Breast epithelium (tissue), 4 donors: ENCODE measurements at places on chromosomes 6 and 20.

DNA sequence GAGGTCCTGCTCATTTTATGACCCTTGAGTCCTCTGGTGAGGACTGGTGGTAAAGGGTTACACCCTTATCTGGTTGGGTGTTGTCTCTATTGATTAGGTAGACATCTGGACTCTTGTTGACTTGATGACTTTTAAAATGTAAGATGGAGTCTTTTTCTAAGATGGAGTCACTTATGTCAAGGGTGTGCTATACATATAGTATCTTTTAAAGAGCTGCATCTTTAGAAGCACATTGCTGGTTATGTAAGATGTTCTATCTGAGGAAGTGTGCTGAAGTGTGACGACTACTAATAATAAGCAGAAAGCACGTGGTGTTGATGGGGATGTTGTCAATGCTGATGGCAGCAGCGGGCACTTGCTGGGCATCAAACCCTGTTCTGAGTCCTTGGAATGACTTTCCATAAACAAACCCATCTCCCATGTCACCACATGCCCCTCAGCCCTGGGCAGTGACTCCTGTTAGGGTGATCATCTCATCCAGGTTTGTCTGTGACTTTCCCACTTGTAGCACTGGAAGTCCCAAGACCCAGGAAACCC, 229.6 kb downstream of the EYA2 start:
- DNase-seq: peak; percentile 56

GRCh38 chr6:14707971-14708465, 537.9 kb upstream of the JARID2 start:
- DNase-seq: no peak

DNA sequence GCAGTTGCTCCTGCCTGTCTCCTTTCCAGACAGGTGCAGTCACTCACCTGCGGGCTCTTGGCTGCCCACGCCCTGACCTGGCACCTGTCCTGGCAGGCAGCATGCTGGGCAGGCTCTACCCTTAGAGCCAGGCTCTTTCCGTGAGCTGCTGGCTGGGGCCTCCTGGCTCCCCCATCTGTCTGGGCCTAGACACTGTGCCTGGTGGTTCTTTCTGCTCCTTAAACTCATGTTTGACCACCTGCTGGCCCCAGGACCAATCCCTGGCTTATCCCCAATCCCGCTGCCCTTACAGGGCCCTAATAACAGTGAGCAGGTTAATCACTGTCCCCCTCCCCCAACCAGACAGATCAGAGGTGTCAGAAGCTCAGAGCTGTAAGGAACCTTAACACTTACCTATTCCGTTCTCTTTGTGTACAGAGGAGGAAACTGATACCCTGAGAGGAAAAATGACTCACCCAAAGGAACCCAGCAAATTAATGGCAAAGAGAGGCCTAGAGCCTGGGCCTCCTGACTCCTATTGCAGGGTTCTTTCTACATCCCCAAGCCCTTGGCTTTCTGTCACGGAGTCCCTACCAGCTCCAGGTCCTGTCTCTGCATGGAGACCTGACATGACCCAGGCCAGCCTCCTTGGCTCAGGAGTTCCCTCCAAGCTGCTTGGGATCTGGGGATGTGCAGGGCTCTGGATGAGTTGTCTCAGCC, 54.7 kb downstream of the RAB44 start:
- peak; percentile 26 for DNase-seq

DNA sequence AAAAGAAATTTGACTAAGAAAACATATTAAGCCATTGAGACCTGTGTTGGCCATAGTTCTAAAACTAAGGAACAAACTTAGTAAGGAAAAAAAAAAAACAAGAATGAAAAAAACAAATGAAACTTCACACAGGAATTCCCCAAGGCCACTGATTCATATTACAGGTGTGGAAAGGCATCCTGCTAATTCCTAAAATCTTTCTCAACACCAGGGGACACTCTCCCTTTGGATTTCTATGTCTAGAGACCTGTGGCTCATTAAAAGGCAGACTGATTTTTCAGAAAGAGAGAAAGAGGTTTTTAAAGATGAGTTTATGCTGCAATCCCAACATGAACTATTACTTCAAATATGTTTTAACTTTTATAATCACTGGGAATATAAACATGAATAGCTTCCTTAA, at the start of gene OR12D1:
TSS of gene OR12D1 (plus strand) at position 341 of the 400 bp plus-strand sequence.
- no peak for DNase-seq

- DNase-seq: no peak
Measured at GRCh38 chr6:38241200-38241871, 398.4 kb downstream of the BTBD9 start.

DNA sequence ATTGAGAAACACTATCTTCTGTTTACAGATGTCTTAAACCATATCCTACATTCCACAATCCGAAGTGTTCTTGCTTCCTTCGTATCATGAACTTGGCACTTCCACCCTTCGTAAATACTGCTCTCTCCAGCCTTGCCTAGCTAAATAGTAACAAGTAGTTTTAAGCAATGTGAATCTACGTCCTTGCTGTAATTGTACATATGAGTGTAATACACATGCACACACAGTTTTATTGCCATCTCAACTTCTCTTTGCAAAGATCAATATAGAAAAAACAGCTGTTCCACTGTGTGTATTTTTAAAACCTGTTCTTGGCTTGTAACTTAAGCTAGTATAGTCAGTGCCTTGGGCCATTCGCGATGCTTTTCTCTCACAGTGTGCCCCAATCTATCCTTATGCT, 1524.7 kb downstream of the GRIK2 start:
- no peak for DNase-seq

DNA sequence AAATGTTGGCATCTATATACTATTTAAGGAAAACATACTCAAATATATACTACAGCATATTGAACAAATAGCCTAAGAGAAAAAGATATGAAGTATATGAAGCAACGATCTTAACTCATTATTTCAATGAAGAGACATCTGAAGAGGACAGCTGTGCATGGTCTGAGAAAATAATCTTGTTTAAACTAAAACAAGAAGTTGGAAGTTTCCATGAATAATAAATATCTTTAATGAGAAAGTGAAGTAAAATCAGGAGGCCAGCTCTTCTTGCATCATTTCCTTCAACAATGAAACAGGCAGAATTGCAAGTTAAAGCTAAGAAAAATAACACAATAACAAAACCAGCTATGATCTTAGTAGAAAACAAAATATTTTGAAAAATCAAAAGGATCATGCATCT, 1265.4 kb upstream of the MAP3K7 start:
- DNase-seq: no peak

GRCh38 chr6:166258854-166259276, 49.3 kb downstream of the PRR18 start:
- no peak for DNase-seq

DNA sequence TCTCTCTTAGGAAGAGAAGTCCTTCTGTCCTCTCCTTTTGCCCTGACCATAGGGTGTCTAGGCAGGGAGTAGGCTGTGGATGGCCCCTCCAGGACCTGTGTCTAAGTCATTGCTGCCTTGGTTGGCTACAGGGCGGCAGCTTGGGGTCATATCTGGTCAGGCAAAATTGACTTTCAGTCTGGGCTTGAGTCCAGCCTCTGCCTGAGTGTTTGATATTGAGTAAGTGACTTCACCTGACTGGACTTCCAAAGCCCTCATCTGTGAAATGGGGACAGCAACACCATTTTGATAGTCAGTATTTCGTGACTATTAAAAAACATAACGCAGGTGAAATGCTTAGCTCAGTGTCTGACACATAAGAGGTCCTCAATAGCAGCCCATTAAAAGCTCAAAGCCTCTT, 4.6 kb downstream of the TGM3 start:
- no peak for DNase-seq

GRCh38 chr20:64113796-64114355, 6.5 kb upstream of the NPBWR2 start:
- no peak for DNase-seq

DNA sequence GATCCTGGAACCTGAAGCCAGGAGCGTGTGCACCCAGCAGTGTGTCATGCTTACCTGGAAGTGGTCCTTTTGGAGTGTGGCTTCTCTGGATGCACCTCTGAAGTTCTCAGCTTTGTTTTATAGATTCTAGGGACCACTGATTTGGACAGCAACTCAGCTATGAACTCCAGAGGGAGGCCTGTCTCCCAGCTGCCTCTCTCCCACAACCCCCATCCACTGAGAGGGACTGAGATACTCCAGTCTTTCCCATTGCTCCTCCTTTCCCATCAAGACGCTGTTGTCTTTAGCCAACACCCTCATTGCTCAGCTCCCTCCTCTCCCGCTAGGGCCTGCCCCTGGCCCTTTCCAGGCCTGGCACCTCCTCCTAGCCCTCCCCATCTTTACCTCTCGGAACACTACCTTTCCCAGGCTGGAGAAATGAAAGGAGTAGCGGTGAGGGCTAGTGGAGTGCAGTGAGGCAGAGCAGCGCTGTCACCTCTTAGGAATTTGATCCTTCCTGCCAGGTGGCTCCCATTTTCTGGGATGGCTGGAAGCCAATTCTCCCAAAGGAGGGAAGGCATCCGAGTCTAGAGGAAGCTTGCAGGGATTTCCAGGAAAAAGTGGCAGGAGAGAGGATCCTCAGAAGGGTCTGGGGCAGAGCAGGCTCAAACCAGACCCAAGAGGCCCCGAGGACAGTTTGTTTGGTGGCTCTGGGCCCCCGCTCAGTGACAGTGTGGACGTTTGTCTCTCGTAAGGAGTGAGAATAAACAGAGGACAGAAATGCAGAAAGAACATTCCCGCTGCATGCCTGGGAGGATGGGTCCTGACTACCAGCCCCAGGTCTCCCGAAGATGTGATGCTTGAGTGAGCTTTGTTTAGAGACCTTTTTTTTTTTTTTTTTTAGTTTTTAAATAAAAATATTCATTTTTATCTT, at the start of gene LRRN4:
TSS of gene LRRN4 (minus strand) at position 285 of the 913 bp plus-strand sequence. CDS start 1,261 bp downstream, outside the sequence.
- no peak for DNase-seq

- DNase-seq: no peak
Measured at GRCh38 chr6:61203966-61204496, 1082.0 kb downstream of the KHDRBS2 start.

DNA sequence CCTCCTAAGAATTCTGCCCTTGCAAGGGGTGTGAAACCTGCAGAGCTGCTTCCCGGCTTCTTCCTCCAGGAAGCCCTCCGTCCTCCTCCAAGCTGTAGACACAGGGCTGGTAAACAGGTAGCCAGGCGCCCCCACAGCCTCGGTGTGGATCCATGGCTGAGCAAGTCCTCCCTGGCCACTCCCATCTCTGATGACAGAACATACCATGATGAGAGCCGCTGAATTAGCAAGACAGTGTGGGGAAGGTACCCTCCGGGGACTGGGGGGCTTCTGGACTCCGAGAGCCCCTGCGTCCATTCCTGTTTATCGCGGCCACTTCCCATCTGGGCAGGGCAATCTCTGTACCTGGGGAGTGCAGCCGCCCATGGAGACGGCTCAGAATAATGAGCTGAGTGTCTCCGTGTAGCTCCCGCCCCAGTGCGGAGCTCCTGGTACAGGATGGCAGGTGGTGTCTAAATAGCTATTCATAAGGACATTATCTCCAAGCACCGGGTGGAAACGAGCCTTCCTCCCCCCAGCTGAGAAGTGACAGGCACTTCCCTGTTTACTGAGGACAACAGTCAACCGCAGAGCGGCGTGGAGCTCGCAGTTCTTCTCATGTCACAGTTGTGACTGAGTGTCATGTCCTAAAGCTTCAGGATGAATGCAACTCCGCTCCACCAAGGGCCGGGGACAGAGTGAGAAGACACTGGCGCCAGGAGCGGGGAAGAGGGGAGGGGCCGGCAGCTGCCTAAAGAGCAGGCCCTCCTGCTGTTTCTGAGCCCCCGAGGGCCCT, 22.7 kb upstream of the NTSR1 start:
- no peak for DNase-seq

DNA sequence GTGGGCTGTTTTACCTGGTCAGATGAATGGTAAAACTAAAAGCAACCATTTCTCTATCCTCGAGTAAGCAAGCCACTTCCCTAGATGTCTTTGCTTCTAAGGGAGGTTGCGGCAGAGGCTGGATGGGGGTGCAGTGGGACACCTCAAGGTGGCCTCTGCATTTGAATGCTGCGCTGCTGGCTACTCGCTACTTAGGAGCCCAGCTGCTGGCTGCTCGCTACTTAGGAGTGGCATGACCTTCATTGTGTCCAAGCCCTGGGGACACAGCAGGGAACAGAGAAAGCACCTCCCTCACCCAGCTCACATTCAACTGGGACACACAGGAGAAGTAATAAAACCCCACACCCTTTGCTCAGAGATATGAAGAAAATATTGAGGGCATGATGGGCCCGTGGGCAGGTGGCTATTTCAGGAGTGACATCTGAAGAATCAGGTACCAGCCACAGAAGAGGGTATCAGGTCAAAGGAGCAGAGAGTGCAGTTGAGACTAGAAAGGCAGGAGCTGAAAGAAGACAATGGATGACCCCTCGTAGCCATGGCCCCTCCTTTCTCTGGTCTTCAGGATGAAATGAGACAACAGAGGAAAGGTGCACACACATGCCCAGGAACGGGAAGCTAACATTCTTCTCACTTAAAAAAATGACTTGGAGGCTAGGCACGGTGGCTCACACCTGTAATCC, 149.4 kb downstream of the ZMYND8 start:
- DNase-seq: no peak

DNA sequence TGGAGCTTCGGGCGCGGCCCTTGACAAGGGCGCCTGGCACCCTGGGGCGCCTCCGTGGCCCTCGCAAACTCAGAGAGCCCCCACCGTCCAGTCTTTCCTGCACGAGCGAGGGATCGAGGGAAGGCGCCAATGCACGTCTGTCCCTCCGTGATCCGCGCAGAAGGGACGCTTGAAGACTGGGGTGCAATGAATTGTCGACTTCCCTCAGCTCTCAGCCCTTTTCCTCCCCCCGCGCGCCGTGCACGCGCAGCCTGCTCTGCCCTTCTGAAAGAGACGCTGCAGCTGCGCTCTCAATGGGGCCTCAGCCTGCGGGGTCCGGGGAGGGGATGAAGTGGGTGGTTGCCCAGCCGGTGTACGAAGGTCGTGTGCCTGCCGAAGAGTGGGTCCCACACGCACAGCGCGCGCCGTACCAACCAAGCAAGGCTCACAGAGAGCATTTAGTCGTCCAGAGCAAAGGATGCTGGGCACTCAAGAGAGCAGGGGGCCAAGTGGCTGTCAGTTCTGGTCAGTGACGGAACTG, 5.5 kb upstream of the SOX4 start:
- DNase-seq: peak; percentile 51

DNA sequence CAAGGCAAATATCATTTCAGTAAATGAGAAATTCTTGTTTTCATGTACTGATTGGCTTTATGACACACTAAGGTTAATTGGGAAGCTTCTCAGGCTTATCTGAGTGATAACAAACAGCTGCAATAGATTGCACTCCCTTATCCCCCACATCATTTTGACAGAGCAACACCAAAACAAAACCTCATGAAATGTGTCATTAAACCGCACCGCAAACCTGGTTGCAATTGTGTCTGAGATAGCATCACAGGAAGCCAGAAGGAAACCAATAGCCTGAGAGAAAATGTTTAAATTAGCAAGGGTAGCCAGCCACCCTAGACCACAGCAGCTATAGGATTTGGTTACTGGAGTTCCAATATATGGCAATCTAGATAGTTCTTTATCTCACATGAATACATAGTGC, 31.6 kb upstream of the LAMA4 start:
- no peak for DNase-seq

- DNase-seq: no peak
Measured at GRCh38 chr6:137145421-137145820, 28.0 kb downstream of the IL22RA2 start.

DNA sequence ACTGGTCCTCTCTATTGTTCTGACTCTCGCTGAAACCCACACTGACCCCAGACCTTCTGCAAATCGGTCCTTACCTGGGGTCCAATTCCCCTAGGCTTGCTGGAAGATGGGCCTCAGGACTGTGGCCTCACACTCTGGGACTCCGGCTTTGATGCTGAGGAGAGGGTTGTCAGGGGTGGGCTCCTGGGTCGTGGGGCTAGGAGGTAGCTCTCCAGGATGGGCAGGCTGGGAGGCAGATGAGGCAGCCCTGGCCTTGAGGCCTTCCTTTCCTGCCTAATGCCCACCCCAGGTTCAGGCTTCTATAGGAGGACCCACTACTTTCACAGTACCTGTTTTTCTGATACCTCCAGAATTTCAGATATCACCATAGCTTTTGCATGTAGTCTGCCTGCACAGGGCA, 21.4 kb downstream of the HLA-F start:
- DNase-seq: no peak
